ENCODE measurements at places on chromosomes 3 and 15.

- DNase-seq: no peak
Measured at GRCh38 chr3:42099020-42099765, 8.0 kb downstream of the TRAK1 start.

- no peak for DNase-seq
Measured at GRCh38 chr15:100114100-100114499, 227.7 kb downstream of the ADAMTS17 start.

GRCh38 chr3:82002491-82002890 is 241.0 kb upstream of the GBE1 start:
- no peak for DNase-seq

GRCh38 chr3:14839236-14839635 is 20.5 kb downstream of the FGD5 start:
- no peak for DNase-seq

- no peak for DNase-seq
Measured at GRCh38 chr3:178353006-178353694, 183.1 kb upstream of the KCNMB2 start.

DNA sequence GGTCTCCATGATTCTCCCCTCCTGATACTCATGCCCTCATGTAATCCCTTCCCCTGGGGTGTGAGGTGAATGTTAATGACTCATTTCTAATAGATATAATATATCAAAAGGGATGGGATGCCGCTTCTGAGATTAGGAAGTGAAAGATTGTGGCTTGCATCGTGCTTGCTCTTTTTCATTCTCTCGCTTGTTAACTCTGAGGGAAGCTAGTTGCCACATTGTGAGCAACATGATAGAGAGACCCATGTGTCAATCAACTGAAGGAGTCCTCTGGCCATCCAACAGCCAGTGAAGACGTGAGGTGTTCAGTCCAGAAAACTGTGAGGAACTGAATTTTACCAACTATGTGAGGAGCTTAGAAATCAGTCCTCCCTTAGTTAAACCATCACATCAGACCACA is 28.9 kb upstream of the DRD3 start:
- DNase-seq: no peak

GRCh38 chr3:126658584-126658983 is 3.7 kb upstream of the TXNRD3 start:
- DNase-seq: no peak

GRCh38 chr3:160554980-160555379 is 10.4 kb downstream of the KPNA4 start:
- DNase-seq: no peak

- DNase-seq: no peak
Measured at GRCh38 chr3:185210621-185211142, 43.2 kb downstream of the EHHADH start.

GRCh38 chr15:45785897-45786296 is 151.1 kb downstream of the SQOR start:
- no peak for DNase-seq

- DNase-seq: no peak
Measured at GRCh38 chr3:12905316-12906071, 64.1 kb upstream of the RPL32 start.

DNA sequence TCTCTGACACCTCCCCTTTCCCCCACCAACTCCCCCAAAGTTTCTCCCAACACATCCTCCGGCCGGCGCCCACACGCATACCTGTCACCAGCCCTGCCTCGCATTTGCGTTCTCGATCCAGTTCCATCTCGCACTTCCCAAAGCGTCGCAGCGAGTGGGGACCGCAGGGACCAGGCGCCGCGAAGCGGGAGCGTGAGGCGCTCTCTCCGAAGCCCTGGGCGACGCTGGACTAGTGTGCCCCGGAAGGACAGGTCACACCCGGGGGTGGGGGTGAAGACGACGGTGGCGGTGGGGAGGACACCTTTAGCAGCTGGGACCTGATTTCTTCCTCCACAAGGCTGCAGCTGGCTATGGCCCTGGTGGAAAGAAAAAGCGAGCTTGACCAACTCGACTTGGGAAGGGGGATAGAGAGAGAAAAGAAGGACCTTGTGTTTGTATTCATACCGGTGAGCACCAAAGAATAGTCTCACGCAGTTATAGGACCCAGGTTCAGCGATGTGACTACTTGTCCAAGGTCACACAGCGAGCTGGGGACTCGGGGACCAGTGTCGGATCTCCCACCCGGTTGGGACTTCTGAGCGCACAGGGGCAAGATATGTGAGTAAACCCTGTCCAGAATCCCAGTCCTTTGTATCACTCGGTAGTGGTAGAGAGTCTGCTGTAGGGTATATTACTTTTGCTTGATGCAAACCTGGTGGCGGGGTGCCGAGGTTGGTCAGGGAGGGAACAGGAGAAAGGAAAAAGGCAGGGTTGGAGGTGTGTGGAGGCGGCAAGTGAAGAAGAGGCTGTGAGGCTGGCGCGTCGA is 607 bp upstream of the GHSR start:
- DNase-seq: no peak

GRCh38 chr3:126704494-126705214 is 614 bp downstream of the CHCHD6 start:
- no peak for DNase-seq

GRCh38 chr3:156600834-156601233 is 45.9 kb upstream of the SSR3 start:
- DNase-seq: no peak

DNA sequence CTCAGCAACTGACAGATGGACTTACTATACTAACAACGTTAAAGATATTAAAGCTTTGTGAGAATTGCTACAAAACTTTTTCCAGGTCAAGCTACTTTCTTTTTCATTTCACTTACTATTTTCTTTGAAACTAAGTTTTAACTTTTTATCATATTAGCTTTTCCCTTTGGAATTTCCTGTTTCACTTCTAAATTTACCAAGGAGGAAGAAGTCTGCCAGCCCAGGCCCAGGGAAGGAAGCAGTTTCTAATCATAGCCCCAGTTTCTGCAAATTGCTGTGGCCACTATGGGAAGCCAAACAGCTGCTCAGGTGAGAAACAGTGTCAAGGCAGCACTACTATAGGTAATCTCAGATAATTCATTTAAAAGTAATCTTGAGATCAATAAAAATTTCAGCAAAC is 18.4 kb downstream of the CYFIP1 start:
- no peak for DNase-seq

- no peak for DNase-seq
Measured at GRCh38 chr15:77060546-77060945, 10.4 kb downstream of the TSPAN3 start.

DNA sequence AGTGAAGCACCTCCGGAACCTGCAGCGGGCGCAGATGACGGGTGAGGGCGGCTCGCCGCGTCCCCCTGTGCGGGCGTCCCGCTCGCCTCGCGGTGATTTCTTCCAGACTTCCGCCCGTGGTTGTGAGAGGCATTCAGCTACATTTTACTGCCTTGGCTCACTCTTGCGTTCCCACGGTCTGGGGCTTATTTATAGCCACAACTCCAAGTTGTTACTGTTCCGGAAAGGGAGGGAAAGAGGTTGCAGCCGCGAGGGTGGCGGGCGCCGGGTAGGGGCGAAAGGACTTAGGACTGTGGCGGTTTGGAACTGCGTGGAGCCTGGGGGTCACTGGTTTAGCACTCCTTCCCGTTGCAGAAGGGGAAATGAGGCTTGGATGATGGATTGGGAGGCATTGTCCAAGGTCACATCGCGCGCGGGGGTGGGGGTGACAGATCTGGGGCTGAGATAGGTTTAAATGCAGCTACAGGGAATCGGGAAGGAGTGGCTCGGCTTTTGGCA is 1.1 kb downstream of the HES1 start:
- DNase-seq: no peak

- DNase-seq: no peak
Measured at GRCh38 chr3:43844757-43845156, 154.0 kb downstream of the ABHD5 start.

DNA sequence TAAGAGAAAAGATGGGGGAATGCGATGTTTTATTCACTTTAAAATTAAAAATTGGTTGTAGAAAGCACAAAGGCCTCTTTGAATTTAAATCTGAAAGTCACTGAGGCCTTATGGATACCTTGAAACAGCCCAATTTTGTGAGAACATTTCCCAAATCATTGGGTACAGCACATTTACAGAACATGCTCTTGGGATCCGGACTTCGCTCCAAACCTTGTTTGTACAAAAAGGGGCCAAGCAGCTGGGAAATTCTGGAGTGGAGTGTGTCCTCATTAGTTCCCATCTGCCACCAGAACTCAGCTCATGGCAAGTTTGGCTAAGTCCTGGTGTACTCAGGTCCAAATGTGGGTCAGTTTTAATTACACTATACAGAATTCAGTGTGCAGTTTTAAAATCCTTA is 254.2 kb downstream of the ZBTB20 start:
- DNase-seq: no peak
